HepG2 (cell line): ENCODE measurements at places on chromosomes 4 and X. TPM values are rescaled to one million over a fixed set of nuclear protein-coding genes. Genes with fewer than 3 reads are reported as not detected.
A peak's percentile ranks its signal among the peaks of the same experiment; 100 is the strongest.

DNA sequence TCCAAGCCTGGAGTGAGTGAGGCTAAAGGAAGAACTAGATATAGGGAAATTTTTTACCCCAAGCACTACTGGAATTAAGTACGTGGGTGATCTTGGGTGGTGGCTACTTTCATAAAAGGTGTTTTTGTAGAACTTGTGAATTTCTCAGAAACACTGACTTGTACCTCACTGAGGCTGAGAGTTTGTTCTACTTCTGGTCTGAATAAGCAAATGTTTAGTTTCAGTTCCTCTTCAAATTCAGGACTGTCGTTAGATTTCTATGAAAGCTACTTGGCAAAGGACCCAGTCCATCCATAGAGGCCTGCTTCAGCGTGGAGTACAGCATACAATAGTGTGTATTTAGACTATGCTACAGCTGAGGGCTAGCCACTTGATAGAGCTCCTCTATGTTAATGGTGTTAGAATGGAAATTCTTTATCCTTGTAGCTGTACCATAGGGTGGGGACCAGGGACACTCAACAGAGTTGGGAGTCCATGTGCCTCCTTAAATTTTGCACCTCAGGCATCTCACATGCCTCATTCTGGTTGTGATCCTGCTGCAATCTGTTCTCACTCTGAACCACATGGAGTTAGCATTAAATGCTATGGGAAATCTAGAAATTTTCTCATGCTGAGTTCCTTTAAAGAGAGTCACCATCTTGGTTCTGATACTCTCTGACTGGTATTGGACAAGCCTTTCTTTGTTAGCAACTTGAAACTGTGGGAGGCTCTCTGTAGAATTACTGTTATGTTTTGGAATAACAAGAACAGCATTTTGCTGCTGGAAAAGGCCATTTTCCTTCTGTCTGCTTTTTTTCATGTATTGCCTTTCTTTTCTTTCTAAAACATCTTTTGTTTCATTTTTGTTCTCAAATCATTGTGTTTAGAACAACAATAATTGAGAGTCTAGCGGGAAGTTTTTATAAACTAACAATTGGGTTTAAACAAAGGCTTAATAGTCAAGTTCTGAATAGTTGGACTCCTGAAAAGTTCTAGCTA is 86.8 kb downstream of the PDGFRA start:
- no peaks in the 10 kb centered on the region for H3K36me3 ChIP-seq
- no peaks in the 10 kb centered on the region for H3K4me1 ChIP-seq
- 0 out of 3 replicates have a peak, but pooled peaks cover 4% of the 10 kb centered on the region for H3K27me3 ChIP-seq

- H3K27ac ChIP-seq: no peak overlapping the region
- H3K4me1 ChIP-seq: peaks cover 23% of the 10 kb centered on the region
- H3K4me3 ChIP-seq: no peak overlapping the region
- peak; percentile 6 for DNase-seq
- H3K36me3 ChIP-seq: peaks cover 4% of the 10 kb centered on the region; the same call in 1 of the 3 replicates
- no peaks in the 10 kb centered on the region for H3K27me3 ChIP-seq
Measured at GRCh38 chrX:101395789-101396188, 5.0 kb downstream of the RPL36A start.

- H3K4me3 ChIP-seq: no peak overlapping the region
- peak; percentile 35 for DNase-seq
- no peaks in the 10 kb centered on the region for H3K27me3 ChIP-seq
- H3K36me3 ChIP-seq: no peaks in the 10 kb centered on the region
Measured at GRCh38 chr4:139530833-139531427, 25.1 kb downstream of the SETD7 start.

GRCh38 chr4:119210775-119211174 is 1.7 kb upstream of the USP53 start:
- H3K27me3 ChIP-seq: no peaks in the 10 kb centered on the region
- H3K36me3 ChIP-seq: no peaks in the 10 kb centered on the region
- H3K4me1 ChIP-seq: peaks cover 19% of the 10 kb centered on the region
- no peak overlapping the region for H3K27ac ChIP-seq

GRCh38 chr4:57071326-57071725 is 38.9 kb downstream of the IGFBP7 start:
- no peak overlapping the region for H3K27ac ChIP-seq
- H3K36me3 ChIP-seq: no peaks in the 10 kb centered on the region
- no peak overlapping the region for H3K4me3 ChIP-seq
- no peak for DNase-seq
- no peaks in the 10 kb centered on the region for H3K4me1 ChIP-seq

DNA sequence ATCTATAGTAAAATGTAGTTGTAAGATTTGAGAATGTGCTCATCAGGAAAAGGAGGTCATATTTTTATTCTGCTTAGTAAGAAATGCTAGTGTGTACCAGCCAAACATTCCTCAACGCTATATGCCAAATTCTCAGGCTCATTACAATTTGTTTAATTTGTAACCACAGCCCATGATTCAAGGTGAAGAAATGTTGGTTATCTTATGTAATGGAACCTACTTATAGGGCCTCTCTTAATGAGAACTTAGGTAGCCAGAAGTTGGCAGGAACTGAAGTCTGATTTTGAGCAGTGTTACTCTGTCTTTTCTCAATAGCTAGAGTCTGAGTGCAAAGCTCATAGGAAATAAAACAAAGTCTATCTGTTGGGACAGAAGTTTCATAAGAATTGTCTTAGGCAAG is 595.0 kb downstream of the GLUD2 start:
- H3K4me1 ChIP-seq: no peaks in the 10 kb centered on the region
- H3K36me3 ChIP-seq: no peaks in the 10 kb centered on the region
- no peak for DNase-seq
- H3K27me3 ChIP-seq: no peaks in the 10 kb centered on the region
- no peak overlapping the region for H3K4me3 ChIP-seq
- H3K27ac ChIP-seq: no peak overlapping the region

GRCh38 chr4:69025999-69026387 is 70.3 kb upstream of the UGT2B7 start:
- no peak for DNase-seq
- H3K4me3 ChIP-seq: no peak overlapping the region
- no peaks in the 10 kb centered on the region for H3K27me3 ChIP-seq
- H3K4me1 ChIP-seq: peaks cover 62% of the 10 kb centered on the region
- H3K36me3 ChIP-seq: no peaks in the 10 kb centered on the region

DNA sequence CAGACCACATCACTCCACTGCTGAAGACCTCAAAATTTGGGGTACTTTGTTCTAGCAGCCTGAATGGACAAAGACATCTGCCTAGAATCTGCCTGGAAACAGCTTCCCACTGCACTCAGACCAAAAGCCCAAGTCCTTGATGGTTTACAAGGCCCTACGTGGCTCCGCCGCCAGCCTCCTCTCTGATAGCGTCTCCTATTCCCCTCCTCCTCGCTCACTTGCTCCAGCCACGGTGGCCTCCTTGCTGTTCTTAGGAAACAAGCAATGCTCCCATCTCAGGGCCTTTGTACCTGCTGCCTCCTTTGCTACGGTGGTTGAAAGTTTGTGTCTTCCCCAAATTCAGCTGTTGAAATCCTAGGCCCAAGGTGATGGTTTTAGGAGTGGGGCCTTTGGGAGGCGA is 34.7 kb upstream of the SORCS2 start:
- H3K27ac ChIP-seq: no peak overlapping the region
- DNase-seq: no peak
- peaks cover 8% of the 10 kb centered on the region; the same call in 1 of the 2 replicates for H3K27me3 ChIP-seq
- peaks cover 54% of the 10 kb centered on the region for H3K4me1 ChIP-seq
- H3K36me3 ChIP-seq: no peaks in the 10 kb centered on the region

DNA sequence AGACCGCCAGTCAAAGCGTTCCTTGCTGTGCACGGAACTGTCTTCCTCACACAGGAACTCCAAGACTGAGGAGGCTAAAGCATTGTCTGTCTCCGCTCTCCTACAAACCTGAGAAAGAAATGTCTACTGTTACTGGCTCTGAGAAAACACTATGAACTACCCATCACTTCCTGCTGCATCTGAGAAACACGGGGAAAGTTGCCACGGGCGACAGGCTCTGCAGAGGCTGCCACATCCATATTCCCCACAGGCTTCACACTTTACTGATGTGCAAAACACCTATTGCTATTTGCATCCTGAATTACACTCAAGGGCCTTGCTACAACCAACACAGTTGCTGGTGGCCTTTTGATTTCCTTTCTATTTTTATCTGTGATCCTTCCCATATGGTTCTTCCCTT is 59.0 kb downstream of the AFAP1 start:
- no peak overlapping the region for H3K4me3 ChIP-seq
- peaks cover 37% of the 10 kb centered on the region for H3K4me1 ChIP-seq
- no peak for DNase-seq
- no peak overlapping the region for H3K27ac ChIP-seq
- H3K36me3 ChIP-seq: no peaks in the 10 kb centered on the region

GRCh38 chr4:155114790-155115189 is 93.6 kb upstream of the NPY2R start:
- H3K36me3 ChIP-seq: no peaks in the 10 kb centered on the region
- no peaks in the 10 kb centered on the region for H3K4me1 ChIP-seq
- no peak overlapping the region for H3K4me3 ChIP-seq
- DNase-seq: no peak

DNA sequence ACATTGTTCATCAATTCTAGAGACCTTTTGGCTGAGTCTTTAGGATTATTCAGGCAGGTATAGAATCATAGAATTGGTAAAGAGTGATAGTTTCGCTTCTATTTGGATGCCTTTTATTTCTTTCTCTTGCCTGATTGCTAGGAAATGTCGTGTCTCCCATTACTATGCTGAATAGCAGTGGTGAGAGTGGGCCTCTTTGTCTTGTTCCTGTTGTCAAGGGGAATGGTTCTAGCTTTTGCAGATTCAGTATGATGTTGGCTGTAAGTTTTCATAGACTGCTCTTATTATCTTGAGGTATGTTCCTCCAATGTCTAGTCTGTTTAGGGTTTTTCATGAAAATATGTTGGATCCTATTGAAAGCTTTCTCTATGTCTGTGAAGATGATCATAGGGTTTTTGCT is 200.2 kb upstream of the PABPC4L start:
- no peak overlapping the region for H3K4me3 ChIP-seq
- H3K27me3 ChIP-seq: no peaks in the 10 kb centered on the region
- no peak for DNase-seq
- no peak overlapping the region for H3K27ac ChIP-seq
- no peaks in the 10 kb centered on the region for H3K36me3 ChIP-seq
- no peaks in the 10 kb centered on the region for H3K4me1 ChIP-seq

DNA sequence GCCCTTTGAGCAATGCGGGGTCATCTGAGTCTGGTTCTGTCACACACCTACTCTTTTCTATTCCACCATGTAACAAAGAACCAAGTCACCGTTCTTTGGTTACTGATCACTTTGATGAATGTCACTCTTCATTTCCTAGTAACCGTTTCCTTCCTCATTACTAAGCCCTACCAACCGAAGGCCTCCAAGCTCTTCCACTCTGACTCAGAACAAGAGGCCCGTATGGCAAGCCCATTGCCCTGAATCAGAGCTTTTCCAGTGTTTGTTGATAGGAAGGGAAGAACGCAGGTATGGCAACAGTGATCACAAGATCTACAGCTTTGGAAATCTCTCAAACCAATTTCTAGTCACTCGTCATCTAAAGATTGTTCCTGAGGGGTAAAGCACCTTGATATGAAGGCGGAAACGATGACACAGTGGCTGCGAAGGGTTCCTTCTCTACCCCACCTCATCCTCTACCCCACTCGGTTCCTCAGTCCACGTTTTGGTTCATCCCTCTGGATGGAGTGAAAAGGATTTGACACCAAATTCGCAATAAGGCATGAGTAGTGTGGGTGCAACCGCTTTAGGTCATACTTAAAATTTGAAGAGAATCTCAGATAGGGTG is 28.0 kb upstream of the CD40LG start:
- no peak for DNase-seq
- H3K27me3 ChIP-seq: no peaks in the 10 kb centered on the region
- H3K36me3 ChIP-seq: no peaks in the 10 kb centered on the region
- H3K4me1 ChIP-seq: no peaks in the 10 kb centered on the region
- no peak overlapping the region for H3K27ac ChIP-seq

DNA sequence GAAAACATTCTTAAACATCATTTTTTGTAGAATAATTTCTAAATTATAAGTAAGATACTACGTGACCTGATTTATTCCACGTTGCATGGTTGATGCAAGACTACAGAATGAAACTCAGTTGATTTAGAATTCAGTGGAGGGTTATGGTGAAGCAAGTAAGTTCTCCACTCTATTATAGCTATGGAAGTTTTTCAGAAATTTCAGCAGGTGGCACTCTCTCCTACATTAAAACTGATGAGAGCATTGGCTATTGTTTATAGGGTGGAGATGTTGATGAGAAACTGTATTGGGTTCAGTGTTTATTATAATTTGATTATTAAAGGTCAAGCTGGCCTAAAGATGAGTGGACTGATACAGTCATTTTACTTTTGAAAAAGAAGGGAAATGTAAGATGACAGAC is 88.0 kb downstream of the FNIP2 start:
- peaks cover 10% of the 10 kb centered on the region for H3K36me3 ChIP-seq
- no peak overlapping the region for H3K27ac ChIP-seq
- H3K27me3 ChIP-seq: no peaks in the 10 kb centered on the region
- peak; percentile 15 for DNase-seq
- no peaks in the 10 kb centered on the region for H3K4me1 ChIP-seq
- no peak overlapping the region for H3K4me3 ChIP-seq

DNA sequence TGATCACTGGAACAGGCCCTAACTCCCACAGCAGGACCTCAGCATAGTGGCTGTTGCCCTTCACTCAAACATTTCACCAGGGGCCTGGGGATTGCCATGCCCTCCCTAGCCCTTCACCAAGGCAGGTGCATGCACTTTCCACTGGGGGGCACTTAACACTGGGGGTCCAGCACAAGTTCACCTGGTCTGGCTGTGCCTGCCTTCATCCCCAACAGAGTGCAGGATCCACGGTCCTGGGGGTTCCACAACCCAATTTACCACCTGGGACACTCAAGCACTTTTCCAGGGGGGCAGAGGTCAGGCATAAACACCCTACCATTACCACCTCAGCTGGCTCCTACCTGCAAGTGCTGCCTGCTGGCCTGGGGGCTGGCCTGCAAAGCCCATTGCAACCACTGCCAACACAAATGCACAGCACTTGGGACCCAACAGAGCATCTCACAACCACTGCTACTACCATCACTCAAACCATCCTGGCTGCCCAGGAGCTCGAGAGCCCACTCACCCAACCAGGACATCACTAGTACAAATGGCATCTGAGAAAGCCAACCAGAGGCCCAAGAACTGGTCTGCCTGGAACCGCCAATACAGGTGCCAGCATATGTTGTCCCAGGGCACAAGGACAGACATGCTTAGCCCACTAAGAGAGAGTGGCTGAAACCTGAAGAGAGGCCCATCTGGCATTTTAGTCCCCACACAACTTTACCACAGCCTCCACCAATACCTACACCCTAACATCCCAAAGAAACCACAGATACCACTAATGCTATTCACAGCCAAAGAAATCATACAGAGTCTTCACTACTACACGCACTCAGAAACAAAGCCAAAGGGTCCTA is 43.1 kb downstream of the NAT8L start:
- H3K4me1 ChIP-seq: no peaks in the 10 kb centered on the region
- H3K36me3 ChIP-seq: no peaks in the 10 kb centered on the region
- no peak for DNase-seq
- no peaks in the 10 kb centered on the region for H3K27me3 ChIP-seq
- H3K27ac ChIP-seq: no peak overlapping the region
- no peak overlapping the region for H3K4me3 ChIP-seq

GRCh38 chrX:144006811-144007210 is 122.9 kb downstream of the UBE2NL start:
- no peak for DNase-seq
- H3K4me1 ChIP-seq: no peaks in the 10 kb centered on the region
- H3K27ac ChIP-seq: no peak overlapping the region
- no peak overlapping the region for H3K4me3 ChIP-seq
- H3K36me3 ChIP-seq: no peaks in the 10 kb centered on the region

GRCh38 chr4:44578954-44579353 is 72.5 kb downstream of the YIPF7 start:
- no peak overlapping the region for H3K4me3 ChIP-seq
- DNase-seq: no peak
- H3K4me1 ChIP-seq: no peaks in the 10 kb centered on the region
- no peaks in the 10 kb centered on the region for H3K27me3 ChIP-seq
- H3K36me3 ChIP-seq: no peaks in the 10 kb centered on the region

UBE2K gene
- total RNA-seq: 36.2 and 72.9 TPM in 2 replicates

INPP4B gene
- not detected in 2 replicates for total RNA-seq

PNCK gene
- total RNA-seq: not detected in 2 replicates

SPANXN4 gene
- total RNA-seq: not detected in 2 replicates

CLDN34 gene
- 0.21 TPM in 1 of 2 replicates, not detected in the other for total RNA-seq

IBSP gene
- not detected in 2 replicates for total RNA-seq
